ENCODE measurements at places on chromosomes 13 and 19.

DNA sequence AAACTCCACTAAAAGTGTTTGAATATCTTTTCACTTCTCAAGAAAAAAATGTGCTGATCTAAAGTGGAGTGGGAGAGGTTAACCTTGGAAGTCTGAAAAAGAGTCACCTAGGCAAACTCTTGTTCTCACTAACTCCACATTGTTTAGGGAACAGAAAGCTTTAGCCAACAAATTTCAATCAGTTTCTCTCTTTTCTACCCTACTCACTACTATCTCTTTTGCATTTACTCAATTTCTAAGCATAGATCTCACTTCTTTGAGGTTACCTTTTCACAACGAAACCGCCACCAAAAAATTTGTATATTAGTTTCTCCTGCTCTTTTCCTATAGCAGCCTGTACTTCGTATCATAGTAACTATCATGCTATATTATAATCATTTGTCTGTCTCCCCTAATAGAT is 6.3 kb downstream of the NHLRC3 start:
- DNase-seq, result no peak

- DNase-seq, result no peak
Observed at GRCh38 chr13:19172007-19172646, 9.5 kb downstream of the TUBA3C start.

- DNase-seq, result no peak
Observed at GRCh38 chr19:16096280-16096855, 15.3 kb upstream of the RAB8A start.

DNA sequence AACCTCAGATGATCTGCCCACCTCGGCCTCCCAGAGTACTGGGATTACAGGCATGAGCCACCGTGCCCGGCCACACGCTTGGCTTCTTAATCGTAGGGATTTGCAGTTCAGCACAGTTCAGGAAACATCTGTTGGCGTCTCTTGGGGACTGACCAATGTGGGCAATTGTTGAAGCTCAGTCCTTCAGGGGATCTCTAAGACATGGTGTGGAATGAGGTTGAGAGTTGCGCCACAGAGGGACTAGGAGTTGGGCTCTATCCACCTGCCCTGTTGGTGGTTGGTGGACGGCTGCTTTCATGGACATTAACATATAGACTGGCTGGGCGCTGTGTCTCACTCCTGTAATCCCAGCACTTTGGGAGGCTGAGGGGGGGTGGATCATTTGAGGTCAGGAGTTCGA is 37.3 kb upstream of the SIN3B start:
- no peak for DNase-seq

DNA sequence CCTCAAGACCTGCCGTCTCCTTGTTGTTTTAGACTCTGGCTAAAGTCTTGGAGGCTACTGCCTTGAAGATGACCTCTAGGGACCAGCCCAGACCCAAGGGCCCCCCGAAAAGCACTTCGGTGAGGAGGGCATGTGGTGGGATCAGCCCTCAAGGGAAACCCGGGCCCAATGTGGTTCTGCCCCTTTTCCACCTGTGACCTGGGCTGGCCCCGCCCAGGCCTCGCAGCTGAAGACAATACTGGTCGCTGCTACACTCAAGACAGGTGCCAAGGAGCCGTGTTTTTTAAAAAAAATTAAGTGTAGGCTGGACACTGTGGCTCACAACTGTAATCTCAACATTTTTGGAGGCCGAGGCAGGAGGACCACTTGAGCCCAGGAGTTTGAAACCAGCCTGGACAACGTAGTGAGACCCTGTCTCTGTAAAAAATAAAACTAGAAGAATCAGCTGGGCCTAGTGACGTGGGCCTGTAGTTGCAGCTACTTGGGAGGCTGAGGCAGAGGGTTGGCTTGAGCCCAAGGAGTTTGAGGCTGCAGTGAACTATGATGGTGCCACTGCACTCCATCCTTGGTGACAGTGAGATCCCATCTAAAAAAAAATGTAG is 903 bp downstream of the TLE6 start:
- DNase-seq, result no peak

GRCh38 chr19:44735011-44735410 is 13.5 kb upstream of the BCL3 start:
- DNase-seq, result no peak

- no peak for DNase-seq
Observed at GRCh38 chr13:79866436-79866835, 385.5 kb downstream of the NDFIP2 start.

GRCh38 chr13:51325837-51326236 is 13.7 kb upstream of the SERPINE3 start:
- DNase-seq, result no peak

DNA sequence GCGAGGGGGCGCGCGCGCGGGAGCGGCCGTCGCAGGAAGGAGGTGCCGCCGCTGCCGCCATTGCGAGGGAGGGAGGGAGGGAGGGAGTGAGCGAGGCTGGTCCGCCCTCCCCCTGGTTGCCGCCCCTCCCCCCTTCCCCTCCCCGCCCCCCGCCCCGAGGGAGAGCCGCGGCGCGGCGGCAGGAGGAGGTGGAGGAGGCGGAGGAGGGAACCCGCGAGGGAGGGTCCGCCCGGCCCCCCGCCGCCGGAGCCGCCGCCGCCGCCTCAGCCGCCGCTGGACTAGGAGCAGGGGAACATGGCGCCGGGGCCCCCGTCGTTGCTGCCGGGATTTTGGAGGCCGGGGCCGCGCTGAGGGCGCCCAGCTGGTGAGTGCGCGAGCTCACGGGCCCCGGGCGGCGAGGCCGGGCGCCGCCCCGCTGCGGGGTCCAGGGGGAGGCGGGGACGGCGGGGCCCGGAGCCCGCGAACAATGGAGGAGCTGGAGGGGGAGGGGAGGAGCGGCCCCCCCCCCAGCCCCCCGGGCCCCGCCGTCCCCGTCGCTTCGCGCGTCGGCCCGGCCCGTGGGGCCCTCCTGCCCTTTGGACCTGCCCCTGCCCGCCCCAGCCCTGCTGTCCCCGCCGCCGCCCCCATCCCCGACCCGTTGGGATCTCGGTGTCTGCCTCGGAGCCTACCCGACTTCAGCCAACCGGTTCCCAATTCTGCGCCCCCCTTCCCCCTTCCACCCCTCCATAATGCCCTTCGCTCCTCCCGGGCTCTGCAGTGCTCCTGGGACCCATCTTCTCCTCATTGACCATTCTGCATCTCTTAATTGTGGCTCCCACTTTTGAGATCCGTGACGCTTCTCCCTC is at the start of gene ARHGAP35:
ARHGAP35 (plus strand) TSS at position 152 of the 845 bp plus-strand sequence. CDS start 57,679 bp downstream, outside the sequence.
- no peak for DNase-seq

DNA sequence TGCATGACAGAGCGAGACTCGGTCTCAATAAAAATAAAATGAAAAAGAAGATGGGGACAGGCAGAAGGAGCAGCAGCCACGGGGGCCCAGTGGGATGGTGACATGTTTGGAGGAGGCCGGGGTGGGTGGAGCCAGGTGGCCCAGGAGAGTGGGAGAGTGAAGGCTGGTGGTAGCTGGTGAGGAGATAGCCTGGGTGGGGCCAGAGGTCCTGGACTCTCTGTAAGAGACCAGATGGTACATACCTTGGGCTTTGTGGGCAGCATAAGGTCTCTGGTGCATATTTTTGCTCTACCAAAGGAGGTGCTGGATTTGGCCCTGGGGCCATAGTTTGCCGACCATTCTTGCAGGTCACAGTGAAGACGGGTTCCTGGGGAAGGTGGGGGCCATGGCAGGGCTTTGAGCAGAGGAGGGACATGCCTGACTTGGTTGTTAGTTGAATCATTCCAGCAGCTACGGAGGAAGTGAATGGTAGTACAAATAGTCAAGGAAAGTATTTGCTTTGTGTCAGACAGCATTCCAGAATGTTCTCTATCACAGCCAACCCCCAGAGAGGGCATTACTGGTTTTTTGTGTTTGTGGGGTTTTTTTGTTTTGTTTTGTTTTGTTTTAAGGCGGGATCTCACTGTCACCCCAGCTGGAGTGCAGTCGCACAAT is 69.1 kb downstream of the ARHGEF18 start:
- no peak for DNase-seq
